ENCODE measurements at places on chromosomes 12 and 14. TPM values are rescaled to one million over a fixed set of nuclear protein-coding genes. Genes with fewer than 3 reads are reported as not detected.

DNA sequence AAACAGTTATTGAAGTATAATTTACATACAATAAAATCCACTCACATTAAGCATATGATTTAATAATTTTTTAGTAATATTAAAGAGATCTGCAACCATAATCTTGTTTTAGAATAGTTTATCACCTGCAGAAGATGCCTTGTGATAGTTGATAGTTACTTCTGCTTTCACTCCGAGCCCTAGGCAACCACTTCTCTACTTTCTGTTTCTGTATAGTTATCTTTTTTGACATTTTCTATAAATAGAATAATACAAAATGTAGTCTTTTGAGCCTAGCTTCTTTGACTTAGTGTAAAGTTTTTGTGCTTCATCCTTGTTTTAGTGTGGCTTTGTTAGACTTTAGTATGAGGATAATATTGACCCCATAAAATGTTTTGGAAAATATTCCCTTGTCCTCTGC is 111.0 kb downstream of the MNAT1 start:
- H3K36me3 ChIP-seq, result peaks cover 5% of the 10 kb centered on the region
- DNase-seq, result no peak
- no peaks in the 10 kb centered on the region for H3K27me3 ChIP-seq
- H3K4me1 ChIP-seq, result peaks cover 6% of the 10 kb centered on the region
- no peak overlapping the region for H3K4me3 ChIP-seq

Gene DAO
- not detected for total RNA-seq

Gene KERA
- total RNA-seq, result not detected

DNA sequence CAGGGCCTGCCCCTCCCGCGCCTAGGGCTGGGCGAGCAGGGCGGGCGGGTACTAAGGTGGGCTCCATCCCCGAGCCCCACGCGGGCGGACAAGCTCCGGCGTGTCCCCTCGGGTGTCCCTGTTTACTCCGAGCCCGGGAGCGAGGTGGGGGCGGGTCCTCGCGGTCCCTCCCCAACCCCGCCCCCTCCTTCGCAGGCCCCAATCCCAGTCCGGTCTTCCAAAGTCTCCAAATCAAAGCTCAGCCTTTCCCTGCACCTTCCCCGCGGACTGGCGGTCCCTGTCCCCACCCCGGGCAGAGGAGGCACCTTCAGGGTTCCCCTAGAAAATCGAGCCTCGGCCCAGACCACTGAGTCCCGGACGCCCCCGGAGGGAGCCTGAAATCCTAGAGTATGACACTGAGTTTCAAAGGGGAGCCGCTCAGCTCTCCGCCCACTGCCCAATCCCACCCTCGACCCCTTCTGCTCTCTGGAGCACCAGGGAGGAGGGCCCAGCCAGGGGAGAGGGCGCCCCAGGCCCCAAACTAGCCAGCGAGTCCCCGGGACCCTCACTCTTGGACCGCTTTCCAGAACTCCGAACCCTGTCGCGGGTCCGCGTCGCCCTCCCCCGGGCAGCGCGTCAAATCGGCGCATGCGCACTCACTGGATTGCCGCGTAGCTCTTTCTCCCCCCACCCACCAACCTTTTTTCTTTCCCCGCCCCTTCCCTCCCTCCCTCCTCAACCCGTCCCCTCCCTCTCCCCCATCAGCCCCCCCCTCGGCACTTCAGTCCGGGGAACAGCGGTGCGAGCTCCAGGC is at the start of gene LRP1:
Gene LRP1, plus strand, starts transcription at position 758 of the 793 bp plus-strand sequence. CDS start 482 bp downstream, outside the sequence.
- no peaks in the 10 kb centered on the region for H3K36me3 ChIP-seq
- DNase-seq, result peak; percentile 81
- H3K27ac ChIP-seq, result peak within 1 kb of the TSS; percentile 89
- H3K27me3 ChIP-seq, result no peaks in the 10 kb centered on the region
- H3K4me1 ChIP-seq, result peaks cover 16% of the 10 kb centered on the region

DNA sequence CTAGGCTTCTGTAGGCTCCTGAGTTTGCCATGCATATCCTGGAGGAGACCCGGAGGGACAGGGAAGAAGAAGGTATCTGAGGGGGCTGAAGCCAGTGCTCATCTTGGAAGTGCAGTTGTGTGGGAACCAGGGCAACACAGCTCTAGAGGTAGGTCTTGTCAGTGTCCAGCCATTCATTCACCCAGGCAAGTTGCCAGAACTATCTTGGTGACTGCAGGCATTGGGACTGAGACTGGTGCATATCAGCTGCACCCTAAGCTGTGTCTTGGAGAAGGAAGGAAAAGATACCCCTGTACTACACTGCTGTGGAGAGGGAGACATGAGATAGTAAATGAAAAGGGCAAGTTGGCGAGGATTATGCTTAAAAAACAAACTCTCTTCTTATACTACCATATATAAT is 4.9 kb upstream of the WIF1 start:
- no peak for DNase-seq
- peaks cover 1% of the 10 kb centered on the region for H3K4me1 ChIP-seq
- no peaks in the 10 kb centered on the region for H3K36me3 ChIP-seq
- H3K4me3 ChIP-seq, result no peak overlapping the region

Gene PTPRB
- 13.3 TPM for total RNA-seq

- H3K36me3 ChIP-seq, result no peaks in the 10 kb centered on the region
- H3K27ac ChIP-seq, result peak overlapping the region; percentile 82
- peaks cover 12% of the 10 kb centered on the region for H3K4me1 ChIP-seq
- no peak for DNase-seq
Observed at GRCh38 chr12:27780612-27781408, 774 bp upstream of the MANSC4 start.

GRCh38 chr12:118714051-118714460 is 267.3 kb upstream of the SRRM4 start:
- no peak for DNase-seq
- H3K4me1 ChIP-seq, result no peaks in the 10 kb centered on the region
- no peak overlapping the region for H3K27ac ChIP-seq
- H3K4me3 ChIP-seq, result no peak overlapping the region

- no peaks in the 10 kb centered on the region for H3K27me3 ChIP-seq
- H3K36me3 ChIP-seq, result no peaks in the 10 kb centered on the region
- H3K27ac ChIP-seq, result peak overlapping the region; percentile 98
- H3K4me3 ChIP-seq, result peak overlapping the region; percentile 87
Observed at GRCh38 chr12:2960390-2960956, 1.3 kb downstream of the TEAD4 start.

Gene MDP1
- total RNA-seq, result 6.7 TPM

GRCh38 chr12:104966677-104967076 is 8.6 kb upstream of the SLC41A2 start:
- no peak overlapping the region for H3K27ac ChIP-seq
- H3K36me3 ChIP-seq, result no peaks in the 10 kb centered on the region
- no peak for DNase-seq
- H3K4me3 ChIP-seq, result no peak overlapping the region

Gene PSMD9
- total RNA-seq, result 53.9 TPM

- DNase-seq, result no peak
- no peaks in the 10 kb centered on the region for H3K27me3 ChIP-seq
- H3K36me3 ChIP-seq, result no peaks in the 10 kb centered on the region
- H3K4me1 ChIP-seq, result peaks cover 16% of the 10 kb centered on the region
Observed at GRCh38 chr12:31033146-31033545, 40.5 kb upstream of the DDX11 start.

- no peaks in the 10 kb centered on the region for H3K4me1 ChIP-seq
- no peak for DNase-seq
- H3K4me3 ChIP-seq, result no peak overlapping the region
- H3K36me3 ChIP-seq, result no peaks in the 10 kb centered on the region
- no peak overlapping the region for H3K27ac ChIP-seq
Observed at GRCh38 chr14:76653875-76654572, 107.2 kb upstream of the VASH1 start.

Gene TBX5
- total RNA-seq, result not detected

- no peaks in the 10 kb centered on the region for H3K27me3 ChIP-seq
- no peak for DNase-seq
- H3K4me3 ChIP-seq, result no peak overlapping the region
- no peaks in the 10 kb centered on the region for H3K4me1 ChIP-seq
Observed at GRCh38 chr14:28196878-28197277, 569.7 kb upstream of the FOXG1 start.

DNA sequence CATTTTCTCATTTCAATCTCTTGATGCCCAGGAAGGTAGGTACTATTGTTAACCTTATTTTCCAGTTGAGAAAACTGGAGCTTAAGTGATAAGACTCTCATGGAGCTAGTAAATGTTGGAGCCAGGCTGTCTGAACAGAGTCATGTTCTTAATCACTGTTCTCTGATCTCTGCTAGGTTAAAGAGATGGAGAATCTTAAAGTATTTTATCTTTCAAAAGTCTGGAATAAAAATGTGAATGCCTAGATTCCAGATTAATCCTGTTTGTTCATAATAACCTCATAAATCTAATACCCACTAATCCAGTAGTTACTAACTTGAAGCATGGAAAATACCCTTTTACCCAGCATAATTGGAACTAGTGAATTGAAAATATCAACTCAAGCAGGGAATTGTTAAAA is 341.0 kb upstream of the RGS6 start:
- DNase-seq, result no peak
- H3K36me3 ChIP-seq, result no peaks in the 10 kb centered on the region
- no peak overlapping the region for H3K27ac ChIP-seq
- no peaks in the 10 kb centered on the region for H3K27me3 ChIP-seq
- peaks cover 4% of the 10 kb centered on the region for H3K4me1 ChIP-seq
- no peak overlapping the region for H3K4me3 ChIP-seq

DNA sequence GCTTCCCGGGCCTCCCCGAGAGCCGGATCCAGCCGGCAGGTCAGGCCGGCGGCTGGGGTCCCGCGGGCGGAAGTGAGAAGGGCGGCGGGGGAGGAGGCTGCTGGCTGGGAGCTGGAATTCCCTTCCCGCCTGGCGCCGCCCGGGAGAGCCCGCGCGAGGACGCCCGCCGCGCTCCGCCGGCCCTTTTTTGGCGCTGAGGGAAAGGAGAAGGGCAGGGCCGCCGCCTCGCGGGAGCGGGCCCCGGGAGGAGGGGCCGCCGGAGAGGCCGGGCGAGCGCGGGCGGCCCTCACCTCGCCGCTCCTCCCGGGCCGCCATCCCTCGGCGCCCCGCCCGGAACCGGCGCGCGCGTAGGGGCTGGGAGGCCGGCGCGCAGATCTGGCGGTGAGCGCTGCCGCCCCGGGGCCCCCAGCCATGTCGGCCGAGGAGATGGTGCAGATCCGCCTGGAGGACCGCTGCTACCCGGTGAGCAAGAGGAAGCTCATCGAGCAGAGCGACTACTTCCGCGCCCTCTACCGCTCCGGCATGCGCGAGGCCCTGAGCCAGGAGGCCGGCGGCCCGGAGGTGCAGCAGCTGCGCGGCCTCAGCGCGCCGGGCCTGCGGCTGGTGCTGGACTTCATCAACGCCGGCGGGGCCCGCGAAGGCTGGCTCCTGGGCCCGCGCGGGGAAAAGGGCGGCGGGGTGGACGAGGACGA is at the start of the genes KLHL42 and MANSC4:
Gene KLHL42, plus strand, starts transcription at position 314 of the 692 bp plus-strand sequence. Its CDS starts 98 bp downstream, at position 412.
Gene MANSC4, minus strand, starts transcription at position 317 of the 692 bp plus-strand sequence. CDS start 8,960 bp downstream, outside the sequence.
- H3K36me3 ChIP-seq, result no peaks in the 10 kb centered on the region
- H3K27ac ChIP-seq, result peak within 1 kb of the TSS; percentile 82
- H3K4me3 ChIP-seq, result peak within 1 kb of the TSS; percentile 62
- peak; percentile 27 for DNase-seq
- peaks cover 12% of the 10 kb centered on the region for H3K4me1 ChIP-seq
- no peaks in the 10 kb centered on the region for H3K27me3 ChIP-seq

Gene HOXC9
- 13.6 TPM for total RNA-seq

Gene E2F7
- not detected for total RNA-seq

Gene ERBB3
- 1.0 TPM for total RNA-seq

GRCh38 chr14:95533391-95533821 is 1.4 kb upstream of the GLRX5 start:
- H3K27ac ChIP-seq, result peak overlapping the region; percentile 94
- peaks cover 84% of the 10 kb centered on the region for H3K4me1 ChIP-seq
- H3K27me3 ChIP-seq, result no peaks in the 10 kb centered on the region
- H3K4me3 ChIP-seq, result peak overlapping the region; percentile 99
- H3K36me3 ChIP-seq, result no peaks in the 10 kb centered on the region

Gene RNASE1
- total RNA-seq, result 195 TPM

Gene OTOGL
- total RNA-seq, result 0.03 TPM

GRCh38 chr14:86038387-86039042 is 508.6 kb downstream of the FLRT2 start:
- DNase-seq, result peak; percentile 17
- H3K4me3 ChIP-seq, result no peak overlapping the region
- H3K36me3 ChIP-seq, result no peaks in the 10 kb centered on the region

- peak overlapping the region; percentile 71 for H3K4me3 ChIP-seq
- H3K27me3 ChIP-seq, result no peaks in the 10 kb centered on the region
- peak; percentile 85 for DNase-seq
- H3K27ac ChIP-seq, result peak overlapping the region; percentile 81
Observed at GRCh38 chr12:53096089-53096741, 1.3 kb upstream of the IGFBP6 start.

GRCh38 chr14:78164226-78164853 is 5.8 kb upstream of the NRXN3 start:
- H3K4me1 ChIP-seq, result no peaks in the 10 kb centered on the region
- no peak for DNase-seq
- H3K27me3 ChIP-seq, result peaks cover 8% of the 10 kb centered on the region

GRCh38 chr14:49766839-49767238 is 1.1 kb upstream of the KLHDC2 start:
- H3K27me3 ChIP-seq, result no peaks in the 10 kb centered on the region
- no peaks in the 10 kb centered on the region for H3K36me3 ChIP-seq
- peak overlapping the region; percentile 94 for H3K27ac ChIP-seq
- DNase-seq, result no peak
- H3K4me1 ChIP-seq, result peaks cover 35% of the 10 kb centered on the region

Gene MBD6
- 15.2 TPM for total RNA-seq

DNA sequence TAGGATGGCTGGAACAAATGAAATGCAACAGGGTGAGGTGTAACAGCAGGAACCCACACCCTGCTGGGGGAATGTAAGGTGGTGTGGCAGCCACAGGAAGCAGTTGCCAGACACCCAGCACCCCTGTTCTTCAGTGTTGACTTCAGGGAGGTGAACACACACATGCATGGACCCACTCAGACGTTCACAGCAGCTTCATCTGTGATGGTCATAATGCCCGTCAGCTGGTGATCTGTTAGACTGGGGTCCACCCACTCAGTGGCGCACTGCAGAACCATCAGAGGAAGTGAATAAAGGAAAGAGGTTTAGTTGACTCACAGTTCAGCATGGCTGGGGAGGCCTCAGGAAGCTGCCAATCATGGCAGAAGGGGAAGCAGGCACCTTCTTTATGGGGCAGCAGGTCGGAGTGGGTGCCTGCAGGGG is 22.7 kb upstream of the TEX22 start:
- no peak overlapping the region for H3K4me3 ChIP-seq
- H3K36me3 ChIP-seq, result no peaks in the 10 kb centered on the region
- no peaks in the 10 kb centered on the region for H3K27me3 ChIP-seq

GRCh38 chr12:127399451-127399850 is 867.5 kb upstream of the TMEM132C start:
- no peak overlapping the region for H3K27ac ChIP-seq
- no peak overlapping the region for H3K4me3 ChIP-seq
- H3K36me3 ChIP-seq, result no peaks in the 10 kb centered on the region
- DNase-seq, result no peak
- no peaks in the 10 kb centered on the region for H3K4me1 ChIP-seq

- peak within 1 kb of the TSS; percentile 81 for H3K27ac ChIP-seq
- DNase-seq, result peak; percentile 14
- H3K4me1 ChIP-seq, result peaks cover 4% of the 10 kb centered on the region
- peak within 1 kb of the TSS; percentile 86 for H3K4me3 ChIP-seq
- no peaks in the 10 kb centered on the region for H3K36me3 ChIP-seq
- H3K27me3 ChIP-seq, result no peaks in the 10 kb centered on the region
Observed at GRCh38 chr12:64610079-64610659, at the start of gene RASSF3. Gene RASSF3, plus strand, starts transcription at chr12:64610495. Its CDS starts 138 bp downstream, at chr12:64610633.
